ENCODE measurements at places on chromosomes 13 and 19.

DNA sequence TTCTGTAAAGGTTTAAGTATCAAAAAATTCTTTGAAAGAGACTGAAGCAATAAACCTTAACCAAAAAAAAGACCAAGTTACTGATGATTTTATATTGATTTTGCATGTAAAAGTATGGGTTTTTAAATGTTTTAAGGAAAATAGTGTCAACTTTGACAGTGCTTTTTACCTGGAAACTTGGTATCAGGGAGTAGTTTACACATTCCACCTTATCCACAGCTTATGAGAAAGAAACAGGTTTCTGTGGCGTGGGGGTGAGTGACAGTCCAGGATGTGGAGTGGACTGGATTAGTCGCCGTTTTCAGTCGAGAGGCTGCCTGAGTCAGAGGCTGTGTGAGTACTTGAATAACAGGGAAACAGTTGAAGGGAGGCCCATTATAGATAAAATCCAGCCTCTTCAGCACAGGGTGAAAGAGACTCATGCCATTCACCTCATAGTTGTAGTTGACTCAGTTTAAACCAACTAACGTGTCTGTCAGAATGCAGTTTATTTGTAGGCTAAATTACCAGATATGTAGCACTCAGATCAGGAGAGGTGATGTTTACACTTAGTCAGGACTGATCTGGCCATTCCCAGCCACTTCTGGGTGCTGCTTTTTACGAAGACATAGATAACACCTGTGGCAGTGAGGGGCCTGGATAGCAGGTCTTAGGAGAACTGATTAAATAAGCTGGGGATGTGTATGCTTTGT, 595 bp upstream of the GPR183 start:
- peak; percentile 61 for DNase-seq

- peak; percentile 4 for DNase-seq
These were observed 1253.0 kb downstream of the PCDH17 start for GRCh38 chr13:58884353-58885209.

DNA sequence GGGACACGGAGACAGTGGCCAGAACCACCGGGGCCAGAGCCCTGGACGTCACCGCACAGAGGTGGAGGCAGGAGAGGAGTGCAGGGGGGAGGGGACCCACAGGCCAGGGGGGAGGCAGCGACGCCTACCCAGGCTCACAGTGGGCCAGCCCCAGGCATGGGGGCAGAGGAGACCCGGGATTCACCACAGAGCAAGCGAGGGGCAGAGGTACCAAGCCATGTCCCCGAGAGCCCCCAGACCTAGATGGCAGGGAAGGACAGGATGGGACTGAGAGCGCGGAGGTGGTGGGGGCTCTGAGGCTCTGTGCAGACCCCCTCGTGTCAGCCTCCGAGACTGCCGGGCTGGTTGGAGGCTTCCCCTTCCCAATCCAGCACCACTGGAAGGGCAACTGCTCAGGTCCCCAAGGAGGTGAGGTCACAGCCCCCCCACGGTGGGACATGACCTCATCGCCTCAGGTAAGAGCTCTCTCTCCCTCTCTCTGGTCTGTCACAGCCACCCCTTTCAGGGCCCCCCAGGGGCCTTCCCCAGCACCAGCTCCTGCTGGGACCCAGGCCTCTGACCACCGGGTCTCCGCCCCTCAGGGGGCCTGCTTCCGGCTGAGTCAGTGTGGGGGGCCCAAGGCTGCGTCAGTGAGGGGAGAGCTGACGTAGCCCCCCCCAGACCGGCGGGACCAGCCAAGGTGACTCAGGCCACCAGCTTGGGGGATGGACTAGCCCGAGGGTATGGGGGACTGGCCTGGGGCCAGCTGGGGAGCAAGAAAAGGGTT, 2.2 kb upstream of the IL11 start:
- DNase-seq, result no peak

- no peak for DNase-seq
These were observed 148.1 kb downstream of the NHLRC3 start for GRCh38 chr13:39186205-39186875.

DNA sequence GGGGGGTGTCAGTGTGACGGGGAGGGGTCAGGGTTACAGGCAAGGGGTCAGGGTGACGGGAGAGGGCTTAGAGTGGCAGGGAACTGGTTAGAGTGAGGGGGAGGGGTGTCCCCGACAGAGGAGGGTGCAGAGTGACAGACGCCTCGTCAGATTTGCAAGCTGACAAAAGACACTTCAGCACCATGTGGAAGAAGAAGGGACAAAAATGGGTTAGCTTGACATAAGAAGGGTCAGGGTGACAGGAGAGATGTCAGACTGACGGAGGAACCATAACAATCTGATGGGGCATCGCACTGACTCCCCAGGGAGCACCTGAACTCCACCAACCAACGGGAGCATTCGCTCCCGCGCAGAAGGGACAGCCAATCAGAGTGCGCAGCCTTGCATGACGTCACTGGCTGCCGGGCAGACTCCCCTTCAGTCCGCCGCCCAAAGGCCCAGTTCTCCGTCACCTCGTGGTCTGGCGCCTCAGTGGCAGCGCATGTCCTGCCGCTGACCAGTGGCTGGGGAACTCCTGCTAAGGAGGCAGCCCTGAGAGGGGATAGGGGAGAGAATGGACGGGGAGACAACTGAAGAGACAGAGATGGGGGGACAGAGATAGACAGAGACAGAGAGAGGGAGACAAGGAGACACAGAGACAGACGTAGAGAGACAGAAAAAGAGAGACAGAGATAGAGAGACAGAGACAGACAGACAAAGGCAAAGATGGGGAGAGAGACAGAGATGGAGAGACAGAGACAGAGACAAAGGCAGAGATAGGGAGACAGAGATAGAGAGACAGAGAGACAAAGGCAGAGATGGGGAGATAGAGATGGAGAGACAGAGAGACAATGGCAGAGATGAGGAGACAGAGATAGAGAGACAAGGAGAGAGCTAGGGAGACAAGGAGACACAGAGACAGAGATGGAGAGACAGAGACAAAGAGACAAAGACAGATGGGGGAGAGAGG, 30.2 kb downstream of the C19orf81 start:
- DNase-seq, result peak; percentile 84

GRCh38 chr19:17889609-17890214, 18.0 kb downstream of the SLC5A5 start:
- peak; percentile 86 for DNase-seq

GRCh38 chr13:76223565-76223964, 587.4 kb downstream of the LMO7 start:
- peak; percentile 5 for DNase-seq

- DNase-seq, result no peak
These were observed 16.8 kb downstream of the DCT start for GRCh38 chr13:94462670-94463069.

GRCh38 chr13:66180836-66181235, 1049.3 kb downstream of the PCDH9 start:
- DNase-seq, result no peak

DNA sequence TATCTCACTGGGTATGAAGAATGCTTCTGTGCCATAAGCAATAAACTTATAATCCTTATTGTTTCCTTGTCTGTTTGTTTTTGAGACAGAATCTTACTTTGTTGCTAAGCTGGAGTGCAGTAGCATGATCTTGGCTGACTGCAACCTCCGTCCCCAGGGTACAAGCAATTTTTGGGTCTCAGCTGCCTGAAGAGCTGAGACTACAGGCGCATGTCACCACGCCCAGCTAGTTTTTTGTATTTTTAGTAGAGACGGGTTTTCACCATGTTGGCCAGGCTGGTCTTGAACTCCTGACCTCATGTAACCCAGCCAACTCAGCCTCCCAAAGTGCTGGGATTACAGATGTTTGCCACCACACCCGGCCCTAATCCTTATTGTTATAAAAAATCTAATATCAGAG, 112.5 kb downstream of the MYO16 start:
- DNase-seq, result no peak
